Mononuclear cell (primary cell): ENCODE measurements at places on chromosomes 12 and 14. TPM values are rescaled to one million over a fixed set of nuclear protein-coding genes. Genes with fewer than 3 reads are reported as not detected.

Gene CCDC197
- total RNA-seq, result not detected

Gene C3AR1
- total RNA-seq, result 10.3 TPM

Gene LTBP2
- 0.42 TPM for total RNA-seq

Gene NDUFA9
- 58.1 TPM for total RNA-seq
